ENCODE measurements at places on chromosomes 3 and 15.
A peak's percentile ranks its signal among the peaks of the same experiment; 100 is the strongest.

DNA sequence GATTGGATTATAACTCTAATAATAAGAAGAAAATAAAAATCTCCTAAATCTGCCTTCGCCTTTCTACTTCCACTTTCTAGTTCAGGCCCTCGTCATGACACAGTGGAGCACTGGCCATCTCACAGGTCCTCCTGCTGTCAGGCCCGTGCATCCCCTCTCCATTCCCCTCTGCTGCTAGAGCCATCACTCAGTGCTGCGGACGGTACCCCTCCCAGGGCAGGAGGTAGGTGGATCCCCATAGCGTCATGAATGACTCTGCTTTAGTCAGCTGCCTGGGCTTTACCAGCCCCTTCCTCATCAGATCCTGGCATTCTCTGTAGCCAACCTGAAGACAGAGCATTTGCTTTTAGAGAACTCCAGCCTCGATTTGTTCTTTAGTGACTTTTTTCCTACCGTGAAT is 12.0 kb upstream of the PPP1R2 start:
- no peak for DNase-seq

GRCh38 chr15:63832620-63833019 is 1.1 kb downstream of the HERC1 start:
- DNase-seq = peak; percentile 22

DNA sequence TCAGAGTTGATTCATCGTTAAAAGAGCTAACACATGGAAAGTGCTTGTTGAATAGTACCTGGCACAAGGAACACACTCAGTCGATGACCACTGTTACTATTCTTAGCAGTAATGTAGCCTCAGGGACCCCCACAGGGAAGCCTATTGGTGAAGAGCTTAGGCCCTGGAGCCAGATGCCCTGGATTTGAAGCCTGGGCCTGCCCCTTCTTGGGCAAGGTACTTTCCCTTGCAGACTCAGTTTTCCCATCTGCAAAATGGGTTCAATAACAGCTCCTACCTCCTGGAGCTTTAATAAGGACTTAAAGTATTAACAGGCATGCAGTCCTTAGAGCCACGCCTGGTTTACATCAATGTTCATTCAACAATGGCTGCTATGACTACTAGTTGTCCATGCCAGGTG is 96.9 kb upstream of the WNT5A start:
- DNase-seq = no peak

DNA sequence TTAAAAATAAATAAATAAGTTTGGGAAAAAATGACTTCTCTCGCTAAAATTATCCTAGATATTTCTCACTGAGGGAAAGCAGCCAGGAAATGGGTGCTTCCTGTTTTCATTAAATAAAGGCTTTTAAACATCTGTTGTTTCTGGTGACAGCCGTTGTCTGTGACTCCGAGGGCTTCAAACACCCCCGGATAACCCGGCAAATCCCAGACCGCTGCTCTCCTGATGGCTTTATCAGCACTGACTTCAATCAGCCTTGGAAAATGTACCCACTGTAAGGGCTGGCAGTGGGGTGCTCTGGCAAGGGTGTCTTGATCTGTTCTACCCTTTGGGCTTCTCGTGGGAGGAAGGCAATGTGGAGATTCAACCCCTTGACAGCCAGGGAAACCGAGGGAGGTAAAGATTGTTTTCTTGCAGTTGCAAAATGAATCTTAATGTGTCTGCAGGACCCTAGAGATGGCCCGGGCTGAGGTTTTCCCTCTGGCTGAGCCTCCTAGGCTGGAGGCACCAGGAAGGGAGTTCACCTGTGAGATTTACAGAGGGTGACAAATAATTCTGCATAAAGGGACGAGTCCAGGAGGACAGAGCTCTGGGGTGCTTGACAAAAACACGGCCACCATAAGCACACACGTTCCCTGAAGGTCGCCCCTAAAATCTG is 33.6 kb upstream of the SEC13 start:
- DNase-seq = no peak

DNA sequence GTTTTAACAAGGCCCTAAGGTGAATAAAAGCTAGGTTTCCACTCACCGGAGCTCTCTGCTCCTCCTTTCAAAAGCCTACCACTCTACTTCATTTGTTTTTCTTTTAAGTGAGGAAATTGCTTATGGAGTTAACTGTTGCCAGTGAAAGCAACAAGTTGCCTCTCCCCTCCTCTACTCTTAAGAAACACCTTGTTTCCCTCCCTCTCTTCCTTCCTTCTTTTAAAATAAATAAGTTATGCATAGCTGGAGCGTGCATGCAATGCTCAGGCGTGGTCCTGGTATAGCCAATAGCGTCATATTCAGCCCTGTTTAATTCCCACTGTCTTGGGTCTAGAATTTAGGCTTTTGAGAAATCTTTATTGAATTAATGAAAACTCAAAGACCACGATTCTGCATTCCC is 101.1 kb upstream of the IGF1R start:
- DNase-seq = no peak

DNA sequence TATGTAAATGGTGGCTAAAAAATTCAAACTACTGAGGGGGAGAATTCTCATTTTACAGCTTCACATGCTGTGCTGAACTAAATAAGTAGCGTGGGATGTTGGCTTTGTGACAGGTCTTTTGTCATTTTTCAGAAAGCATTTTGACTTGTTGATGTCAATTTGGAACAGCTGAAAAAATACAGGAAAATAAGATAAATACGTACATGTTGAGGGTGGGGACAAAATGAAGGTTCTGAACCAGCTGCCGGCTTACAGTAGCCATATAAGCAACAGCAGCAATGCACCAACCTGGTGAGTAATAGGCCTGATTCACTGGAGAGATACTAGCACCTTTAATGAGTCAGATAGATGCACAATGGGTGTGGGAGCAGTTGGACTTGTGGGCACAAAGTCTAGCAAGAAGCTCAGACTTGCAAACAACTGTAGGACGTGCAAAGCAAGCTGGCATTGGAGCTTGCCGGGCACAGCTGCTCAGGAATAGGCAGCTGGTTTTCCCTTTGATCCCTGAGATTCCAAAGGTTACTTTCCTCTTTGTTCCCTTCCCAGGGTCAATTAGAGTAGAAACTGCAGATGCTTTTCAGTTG is 12.9 kb downstream of the B3GNT5 start:
- no peak for DNase-seq

DNA sequence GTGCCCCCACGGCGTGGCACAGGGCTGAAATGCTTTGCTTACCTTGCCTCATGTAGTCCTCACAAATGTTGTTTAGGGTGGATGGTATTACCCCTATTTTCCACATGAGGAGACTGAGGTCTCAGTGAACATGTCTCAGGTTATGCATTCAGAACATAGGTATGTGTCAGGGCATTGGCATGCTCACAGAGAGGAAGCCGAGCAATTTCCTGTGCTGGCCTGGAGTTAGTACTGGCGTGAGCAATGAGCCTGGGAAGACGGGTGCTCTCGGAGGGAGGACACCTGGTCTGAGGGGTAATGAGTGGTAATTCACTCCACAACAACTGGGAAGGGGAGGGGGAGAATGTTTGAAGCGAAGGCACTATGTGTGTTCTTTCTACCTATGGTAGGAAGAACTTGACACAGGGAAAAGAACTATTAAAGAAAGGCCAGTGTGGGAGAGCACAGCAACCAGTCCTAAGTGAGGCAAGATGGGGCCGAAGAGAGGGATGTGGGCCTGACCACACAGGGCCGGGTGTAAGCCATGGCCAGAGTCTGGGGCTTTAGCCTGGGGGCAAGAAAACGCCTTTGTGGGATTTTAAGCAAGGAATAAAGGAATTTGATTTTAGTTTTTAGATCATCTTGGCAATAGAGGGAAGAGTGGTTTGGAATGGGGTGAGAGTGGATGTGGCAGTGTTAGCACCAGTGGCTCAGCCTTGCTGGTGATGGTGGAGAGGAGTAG is 4.9 kb upstream of the FAM131A start:
- no peak for DNase-seq

DNA sequence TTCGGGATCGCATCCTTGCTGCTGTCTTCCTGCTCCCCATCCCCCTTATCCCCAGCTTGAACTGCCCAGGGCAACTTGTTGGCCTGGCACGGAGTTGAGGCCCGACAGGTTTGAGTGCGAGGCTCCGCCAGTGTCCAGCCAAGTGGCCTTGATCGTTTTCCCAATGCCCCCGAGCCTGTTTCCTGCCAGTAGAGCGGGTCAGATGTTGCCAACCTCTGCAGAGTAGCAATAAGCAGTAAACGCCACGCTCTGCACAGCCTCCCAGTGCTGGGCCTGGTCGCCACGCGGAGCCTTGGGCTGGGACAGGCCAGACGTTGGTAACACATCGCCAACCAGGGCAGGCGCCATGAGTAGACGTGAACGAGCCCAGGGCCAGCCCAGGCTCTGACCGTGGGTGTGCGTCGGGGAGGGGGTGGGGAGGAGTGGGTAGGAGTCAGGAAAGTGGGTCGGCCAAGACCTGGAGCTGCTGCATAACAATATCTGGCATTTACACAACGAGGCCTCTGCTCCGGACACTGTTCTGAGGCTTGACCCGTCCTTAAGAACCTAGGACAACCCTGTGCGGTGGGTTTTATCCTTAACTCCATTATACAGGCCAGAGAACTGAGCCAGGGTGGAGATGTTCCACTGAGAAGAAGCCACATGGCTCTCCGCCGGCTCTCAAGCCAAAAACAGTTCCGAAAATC is 444 bp upstream of the ABHD14A start:
- no peak for DNase-seq

DNA sequence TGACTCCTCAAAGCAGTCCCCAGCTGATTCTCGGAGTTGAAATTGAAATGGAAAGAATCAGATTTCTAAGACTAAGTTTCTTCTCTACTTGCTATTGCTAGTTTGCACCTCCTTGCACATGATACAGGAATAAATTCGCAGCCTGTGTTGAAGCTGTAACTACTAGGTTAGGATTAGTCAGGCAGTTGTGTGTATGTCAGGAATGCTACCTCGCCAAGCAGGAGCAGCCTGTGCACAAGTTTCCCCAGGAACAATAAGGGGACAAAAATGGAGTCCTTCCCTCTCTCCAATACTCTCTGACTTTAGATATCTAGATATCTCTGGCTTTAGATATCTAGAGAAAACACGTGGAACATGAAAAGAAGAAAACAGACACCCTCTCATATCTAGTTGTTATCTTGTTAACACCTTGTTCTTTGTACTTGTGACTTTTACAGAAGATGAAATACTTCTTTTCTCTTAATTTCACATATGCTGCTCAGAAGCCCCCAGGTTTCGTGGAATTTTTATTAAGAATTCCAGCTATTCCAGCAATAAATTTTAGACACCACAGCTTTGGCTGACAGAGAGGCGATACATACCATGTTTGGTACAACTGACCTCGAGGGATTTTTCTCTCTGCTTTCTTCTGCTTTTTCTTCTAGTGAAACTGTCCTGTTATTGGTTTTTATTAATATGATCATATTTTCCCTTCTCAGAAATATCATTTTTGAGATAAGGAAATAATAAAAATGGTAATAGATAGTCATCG is 56.1 kb upstream of the CMSS1 start:
- DNase-seq = no peak

GRCh38 chr3:177680472-177680821 is 483.2 kb upstream of the TBL1XR1 start:
- DNase-seq = no peak

GRCh38 chr3:119322021-119322834 is 28.0 kb downstream of the ARHGAP31 start:
- DNase-seq = peak; percentile 19

DNA sequence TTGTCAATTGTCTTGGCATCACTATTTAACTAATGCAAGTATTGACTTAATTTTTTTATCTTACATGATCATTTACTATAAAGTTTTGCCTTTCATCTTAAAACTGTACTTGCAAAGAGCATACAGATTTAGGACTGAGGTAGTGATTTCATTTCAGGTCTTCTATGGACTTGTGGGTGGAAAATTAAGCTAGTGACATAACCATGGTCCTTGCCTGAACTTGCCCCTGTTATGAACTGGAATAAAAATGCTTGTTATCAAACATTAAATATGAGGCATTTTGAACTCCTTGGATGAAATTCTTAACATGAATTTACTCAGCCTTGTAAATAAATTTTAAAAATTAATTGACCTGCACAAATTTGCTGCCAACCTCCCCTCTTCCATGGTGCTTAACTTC is 712.0 kb downstream of the NAALADL2 start:
- no peak for DNase-seq

DNA sequence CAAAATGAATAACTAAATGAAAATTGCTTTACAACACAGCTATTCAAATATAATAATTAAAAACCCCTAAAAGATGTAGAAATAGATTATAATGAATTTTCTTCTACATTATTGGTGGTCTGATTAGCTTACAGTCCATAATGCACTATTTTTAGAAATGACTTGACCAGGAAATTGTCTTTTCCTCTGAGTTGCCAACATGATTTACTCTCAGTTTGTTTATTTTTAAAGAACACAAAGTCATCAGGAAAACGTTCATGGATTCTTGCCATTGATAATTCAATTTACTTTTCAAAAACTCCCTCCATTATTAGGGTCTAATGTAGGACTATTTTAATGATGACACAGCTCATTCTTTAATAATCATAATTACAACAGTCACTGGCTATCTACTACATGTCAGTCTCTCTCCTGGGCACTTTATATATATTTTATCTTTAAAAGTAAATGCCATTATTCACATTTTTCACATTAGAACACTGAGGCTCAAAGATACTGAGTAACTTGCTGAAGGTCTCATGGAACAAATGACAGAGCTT is 1.1 kb downstream of the TM4SF18 start:
- no peak for DNase-seq
